ENCODE measurements at places on chromosomes 4 and X.

- DNase-seq, result no peak
Observed at GRCh38 chr4:47462799-47463234, 685 bp downstream of the COMMD8 start.

- DNase-seq, result no peak
Observed at GRCh38 chr4:15736514-15737050, 33.7 kb downstream of the BST1 start.

- no peak for DNase-seq
Observed at GRCh38 chr4:99968330-99968729, 18.3 kb upstream of the H2AZ1 start.

- DNase-seq, result no peak
Observed at GRCh38 chr4:120299631-120300030, 233.0 kb upstream of the MAD2L1 start.

Data from NCI-H460 (cell line).